Stimulated activated CD8-positive, alpha-beta memory T cell treated with anti-CD3 and anti-CD28 coated beads, Interleukin-7, amount 100 ng/mL, for 1 hour (primary cell): ENCODE measurements at places on chromosomes 13 and 19.

DNA sequence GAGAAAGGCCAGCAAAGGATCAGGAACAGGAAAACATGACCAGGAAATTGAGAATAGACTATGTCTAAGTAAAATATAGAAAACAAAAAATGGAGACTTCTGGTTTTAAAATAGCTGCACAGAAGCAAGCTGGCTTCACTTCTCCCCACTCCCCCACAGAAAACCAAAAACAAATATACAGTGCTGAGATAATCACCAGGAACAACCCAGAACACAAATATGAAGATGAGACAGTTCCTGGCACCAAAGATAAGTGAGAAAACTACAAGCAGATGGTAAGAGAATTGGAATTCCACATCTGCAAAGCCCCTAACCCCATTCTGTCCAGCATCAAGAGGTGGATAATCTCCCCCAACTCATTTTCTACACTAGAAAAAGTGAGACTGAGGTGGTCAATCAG, 397.7 kb downstream of the SUCLA2 start:
- no peak for DNase-seq

GRCh38 chr13:50401049-50401505, 385.8 kb downstream of the KCNRG start:
- DNase-seq: no peak

DNA sequence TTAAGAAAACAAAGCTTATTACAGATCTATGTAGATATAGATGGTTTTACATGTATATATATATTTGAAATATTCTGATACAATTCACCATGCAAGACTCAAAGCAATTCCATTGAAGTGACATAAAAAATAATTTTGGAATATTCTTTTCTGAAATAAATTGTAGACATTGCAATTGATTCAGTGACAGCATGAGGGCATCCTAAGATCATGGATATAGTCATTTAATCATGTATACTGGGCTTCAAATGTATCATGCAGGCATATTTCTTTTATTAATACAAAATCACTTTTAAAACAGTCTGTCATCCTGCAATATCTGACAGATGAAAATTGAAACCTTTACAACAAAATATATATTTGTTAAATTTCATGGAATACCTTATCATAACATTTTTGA, 286.7 kb upstream of the SLITRK6 start:
- no peak for DNase-seq

DNA sequence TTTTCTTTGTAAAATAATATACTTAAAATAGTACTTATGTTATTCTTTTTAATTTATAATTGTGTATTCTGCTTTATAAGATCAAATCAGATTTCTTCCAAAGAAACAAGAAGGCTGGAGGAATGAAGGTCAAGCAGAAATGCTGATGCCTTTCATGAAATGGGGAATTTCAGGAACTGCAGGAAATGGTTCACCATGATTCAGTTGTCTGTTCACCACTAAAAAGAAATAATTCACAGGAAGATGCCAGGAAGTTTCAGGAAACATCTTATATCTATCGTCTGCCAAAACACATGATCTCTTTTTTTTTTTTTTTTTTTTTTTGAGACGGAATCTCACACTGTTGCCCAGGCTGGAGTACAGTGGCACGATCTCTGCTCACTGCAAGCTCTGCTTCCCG, 15.7 kb upstream of the SCEL start:
- no peak for DNase-seq

DNA sequence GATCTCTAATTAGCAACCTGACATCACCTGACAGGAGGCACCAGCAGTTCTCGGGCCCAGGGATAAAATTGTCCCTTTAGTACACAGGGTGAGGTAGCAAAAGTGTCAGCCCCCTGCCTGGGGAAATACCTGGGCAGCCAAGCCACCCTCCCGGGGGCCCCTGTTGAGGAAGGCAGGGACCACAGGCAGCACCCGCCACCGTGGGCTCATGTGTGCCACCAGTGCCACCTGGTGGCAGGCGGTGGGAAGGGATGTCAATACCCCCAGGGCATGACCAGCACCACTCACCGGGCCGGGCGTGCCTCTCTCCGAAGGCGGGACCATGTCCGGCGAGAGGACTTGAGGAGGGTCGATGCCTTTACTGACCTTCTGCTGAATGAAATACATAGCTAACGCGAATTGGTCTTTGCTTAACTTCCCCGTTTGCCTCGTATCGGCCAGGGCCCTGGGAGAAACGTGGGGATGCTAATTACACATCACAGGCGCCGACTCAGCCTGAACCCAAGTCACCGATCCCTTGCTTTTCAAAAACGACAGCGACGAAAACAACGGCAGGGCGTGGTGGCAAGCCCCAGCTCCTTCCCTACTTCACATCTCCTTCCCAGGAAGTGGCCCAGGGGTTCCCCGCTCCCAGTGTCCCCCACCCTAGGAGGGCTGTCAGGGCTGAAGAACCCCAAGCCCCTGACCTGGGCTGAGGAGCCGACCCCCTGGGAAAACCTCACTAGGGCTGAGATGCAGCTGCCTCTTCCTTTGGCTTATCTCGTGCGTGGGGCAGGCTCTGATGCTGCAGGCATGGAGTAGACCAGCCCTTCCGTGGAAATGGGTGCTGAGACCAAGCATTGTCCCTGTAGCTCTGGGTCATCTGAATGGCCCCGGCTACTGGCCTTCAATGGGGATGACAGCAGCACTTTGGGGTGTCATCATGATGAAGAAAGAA, 53.8 kb downstream of the EPS15L1 start:
- DNase-seq: peak; percentile 44

DNA sequence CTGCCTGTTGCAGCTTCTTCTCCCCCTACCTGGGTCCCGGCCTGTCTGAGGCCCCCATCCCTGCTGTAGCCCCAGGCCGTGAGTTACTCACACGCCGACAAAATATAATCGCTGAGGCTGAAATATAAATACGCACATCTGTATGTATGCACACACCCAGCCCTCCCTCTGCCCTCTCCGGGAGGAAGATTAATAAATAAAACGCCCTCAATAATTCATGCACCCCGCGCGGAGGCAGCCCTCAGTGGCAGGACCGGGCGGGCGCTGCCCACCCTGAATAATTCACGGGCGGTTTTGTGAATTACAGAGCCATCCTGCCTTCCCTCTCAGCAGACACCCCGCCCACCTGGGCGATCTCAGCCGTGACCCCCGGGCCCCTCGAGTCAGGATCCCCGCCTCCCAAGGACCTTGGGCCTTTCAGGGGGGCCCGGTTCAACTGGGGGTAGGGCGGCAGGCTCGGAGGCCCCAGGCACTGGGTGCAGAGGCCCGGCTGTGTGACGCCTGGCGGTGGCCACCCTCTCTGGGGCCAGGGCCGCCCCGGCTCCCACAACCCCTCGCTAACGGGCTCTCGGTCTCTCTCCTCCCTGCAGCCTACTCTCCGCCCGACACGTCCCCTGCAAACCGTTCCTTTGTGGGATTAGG, 24.2 kb downstream of the SMIM24 start:
- no peak for DNase-seq

- no peak for DNase-seq
Measured at GRCh38 chr13:23323946-23324709, 109.4 kb downstream of the SACS start.

DNA sequence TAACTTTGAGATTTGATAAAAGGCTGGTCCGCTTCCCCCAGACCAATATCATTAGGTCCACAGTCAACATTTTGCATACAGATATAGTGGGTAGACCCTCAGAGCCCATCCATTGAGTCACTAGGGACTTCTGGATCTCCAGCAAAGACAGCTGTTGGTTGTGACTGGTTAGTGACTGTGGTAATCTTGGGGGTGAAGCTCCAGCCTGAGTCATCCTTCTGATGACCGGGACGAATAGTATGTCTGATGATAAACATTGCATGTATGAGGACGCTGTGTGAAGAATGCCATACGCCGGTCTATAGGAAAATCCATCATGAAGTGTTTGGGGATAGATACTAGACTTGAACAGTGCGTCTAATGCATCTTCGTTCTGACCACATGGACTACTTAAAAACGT, 307.0 kb downstream of the UQCRFS1 start:
- DNase-seq: no peak

GRCh38 chr19:51466723-51467122, 8.5 kb upstream of the SIGLEC8 start:
- no peak for DNase-seq

DNA sequence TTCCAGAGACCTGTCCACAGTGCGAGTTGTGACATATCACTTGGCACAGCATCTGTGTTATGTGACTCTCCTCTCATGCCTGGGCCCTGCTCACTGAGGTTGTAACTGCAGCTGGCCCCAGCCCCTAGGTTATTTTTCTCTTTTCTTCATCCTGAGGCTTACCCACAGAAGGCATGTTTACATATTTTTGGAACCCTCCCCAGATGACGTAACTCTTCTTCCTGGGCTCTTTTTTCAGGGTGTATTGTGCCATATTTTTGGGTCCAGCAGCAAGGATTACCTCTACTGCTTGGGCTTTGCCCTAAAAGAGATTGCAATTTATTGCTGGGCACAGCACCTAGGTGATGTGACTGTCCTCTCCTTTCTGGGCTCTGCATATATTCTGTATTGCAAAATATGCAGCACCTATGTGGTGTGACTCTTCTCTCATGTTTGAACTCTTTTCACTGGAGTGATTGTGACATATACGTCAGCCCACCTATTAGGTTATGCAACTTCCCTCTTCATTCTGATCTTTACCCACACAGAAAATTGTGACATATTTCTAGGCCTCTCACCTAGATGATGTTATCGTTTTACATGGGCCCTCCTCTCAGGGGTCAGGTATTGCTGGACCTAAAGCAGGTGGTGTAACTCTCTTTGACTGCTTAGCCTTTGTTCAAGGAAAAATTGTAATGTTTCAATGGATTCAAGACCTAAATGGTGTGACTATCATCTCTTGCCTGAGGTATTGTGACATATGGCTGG, 64.5 kb upstream of the ZNF724 start:
- DNase-seq: no peak

GRCh38 chr13:112246731-112247470, 129.3 kb upstream of the SPACA7 start:
- DNase-seq: no peak

- DNase-seq: no peak
Measured at GRCh38 chr19:927780-928401, 2.1 kb downstream of the ARID3A start.

DNA sequence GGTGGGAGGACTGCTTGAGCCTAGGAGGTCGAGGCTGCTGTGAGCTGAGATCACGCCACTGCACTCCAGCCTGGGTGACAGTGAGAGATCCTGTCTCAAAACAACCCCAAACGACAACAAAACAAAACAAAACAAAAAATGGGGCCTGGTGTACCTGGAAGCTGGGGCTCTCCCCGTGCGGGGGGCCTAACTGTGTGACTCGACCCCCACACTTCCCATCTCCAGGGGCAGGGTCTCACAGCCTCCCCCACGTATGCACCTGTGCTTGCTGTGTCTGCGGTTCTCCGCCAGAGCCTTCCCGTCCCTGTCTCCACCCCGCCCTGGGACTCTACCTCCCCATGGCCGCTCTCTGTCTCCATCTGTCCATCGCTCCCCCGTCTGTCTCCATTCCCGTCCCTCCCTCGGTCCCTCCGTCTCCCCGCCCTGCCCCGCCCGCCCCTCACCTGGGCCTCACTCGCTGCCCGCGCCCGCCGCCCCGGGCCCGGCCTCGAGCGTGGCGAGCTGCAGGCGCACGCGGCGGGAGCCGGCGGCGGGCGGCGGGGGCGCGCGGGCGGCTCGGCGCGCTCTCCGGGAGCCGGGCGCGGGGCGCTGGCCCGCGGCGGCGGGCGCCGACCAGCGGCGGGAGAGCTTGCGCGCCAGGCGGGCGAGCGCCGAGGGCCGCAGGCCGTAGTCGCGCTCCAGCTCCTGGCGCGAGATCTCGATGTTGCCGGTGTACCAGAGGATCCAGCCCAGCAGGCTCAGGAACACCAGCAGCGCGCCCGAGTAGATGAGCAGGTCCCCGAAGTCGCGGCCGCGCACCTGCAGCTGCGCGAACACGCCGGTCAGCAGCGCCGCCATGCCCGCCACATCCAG, 587 bp downstream of the TMEM238 start:
- DNase-seq: no peak

DNA sequence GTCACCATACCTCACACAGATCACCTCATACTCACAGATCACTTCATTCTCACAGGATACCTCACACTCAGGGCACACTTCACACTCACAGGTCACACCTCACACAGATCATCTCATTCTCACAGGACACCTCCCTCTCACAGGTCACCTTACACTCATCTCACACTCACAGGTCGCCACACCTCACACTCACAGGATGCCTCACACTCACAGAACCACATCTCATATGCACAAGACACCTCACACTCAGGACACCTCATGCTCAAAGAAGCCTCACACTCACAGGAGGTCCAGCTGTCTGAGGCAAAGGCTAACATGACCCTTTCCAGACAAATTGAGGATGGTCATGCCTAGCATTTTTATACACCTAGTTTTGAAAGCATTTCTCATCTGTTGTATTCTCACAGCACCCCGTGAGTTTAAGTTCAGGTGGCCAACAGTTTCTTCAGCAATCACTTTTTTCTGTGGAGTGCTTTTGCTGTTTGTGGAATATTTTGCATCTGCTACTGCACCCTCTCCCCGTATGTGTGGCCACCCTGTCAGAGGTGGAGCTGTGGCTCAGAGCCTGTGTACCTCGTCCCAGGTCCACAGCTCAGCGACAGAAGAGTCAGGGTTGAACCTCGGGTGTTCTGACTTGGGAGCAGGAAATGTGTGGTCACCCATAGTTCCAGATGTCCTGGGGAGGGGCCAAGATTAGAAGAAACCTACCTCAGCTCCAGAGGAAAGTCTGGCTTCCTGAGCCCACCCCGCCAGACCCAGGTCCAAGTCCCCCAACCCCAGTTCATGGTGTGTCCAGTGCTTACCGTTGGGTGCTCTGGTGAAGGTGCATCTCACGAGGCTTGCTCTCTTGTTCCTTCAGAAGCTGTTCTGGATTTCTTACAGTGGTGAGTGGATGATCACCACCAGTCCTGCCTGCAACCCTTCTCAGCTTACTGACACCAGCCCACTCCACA, 7.6 kb downstream of the F7 start:
- DNase-seq: no peak

DNA sequence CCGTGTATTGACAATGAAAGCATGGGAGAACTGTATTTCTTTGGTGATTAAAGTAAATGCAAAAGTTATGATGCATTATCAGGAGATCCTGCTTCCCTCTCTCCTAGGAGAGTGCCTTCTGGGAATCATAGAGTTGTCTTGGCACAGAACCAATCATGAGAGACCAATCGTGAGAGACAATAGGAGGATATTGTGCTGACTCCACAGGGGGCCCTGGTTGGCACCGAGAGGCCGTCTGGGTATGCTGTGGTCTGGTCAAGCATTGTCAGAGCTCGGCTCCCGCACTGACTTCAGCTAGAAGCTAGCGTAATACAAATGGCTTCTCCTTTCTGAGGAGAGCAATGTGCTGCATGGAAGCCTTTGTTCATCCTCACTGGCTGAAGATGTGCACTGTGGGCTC, 131.5 kb upstream of the GJB6 start:
- no peak for DNase-seq

- no peak for DNase-seq
Measured at GRCh38 chr13:52837850-52838249, 10.6 kb downstream of the PCDH8 start.

DNA sequence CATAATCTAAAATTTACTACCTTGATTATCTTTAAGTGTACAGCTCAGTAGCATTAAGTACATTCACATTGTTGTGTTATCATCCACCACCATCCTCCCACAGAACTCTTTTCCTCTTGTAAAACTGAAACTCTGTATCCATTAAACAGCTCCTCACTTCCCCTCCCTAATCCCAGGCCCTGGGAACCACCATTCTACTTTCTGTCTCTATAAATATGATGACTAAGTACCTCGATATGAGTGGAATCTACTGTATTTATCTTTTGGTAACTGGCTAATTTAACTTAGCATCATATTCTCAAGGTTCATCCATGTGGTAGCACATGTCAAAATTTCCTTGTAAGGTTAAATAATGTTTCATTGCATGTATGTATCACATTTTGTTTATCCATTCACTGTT, 49.0 kb upstream of the POMP start:
- DNase-seq: no peak

GRCh38 chr13:112622375-112622774, 34.4 kb upstream of the TUBGCP3 start:
- no peak for DNase-seq
